ENCODE measurements at places on chromosomes 7 and 10.

GRCh38 chr10:25758511-25758910 lies 175.5 kb upstream of the MYO3A start:
- DNase-seq, result no peak

DNA sequence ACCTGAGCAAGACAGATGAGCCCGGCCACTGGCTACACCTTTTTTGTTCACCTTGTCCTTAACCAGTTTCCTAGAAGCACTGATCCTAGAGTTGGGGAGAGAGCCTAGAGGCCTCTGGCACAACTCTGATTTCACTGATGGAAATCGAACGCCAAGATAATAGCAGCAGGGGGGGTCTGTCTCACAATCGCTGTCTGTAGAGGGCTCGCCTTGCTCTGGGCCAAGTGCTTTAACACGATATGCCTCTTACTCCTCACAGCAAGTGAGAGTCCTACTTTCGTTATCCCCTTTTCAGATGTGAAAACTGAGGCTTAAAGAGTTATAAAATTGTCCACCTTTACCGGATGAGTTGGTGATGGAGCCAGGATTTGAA lies 472 bp downstream of the RASSF4 start:
- no peak for DNase-seq

DNA sequence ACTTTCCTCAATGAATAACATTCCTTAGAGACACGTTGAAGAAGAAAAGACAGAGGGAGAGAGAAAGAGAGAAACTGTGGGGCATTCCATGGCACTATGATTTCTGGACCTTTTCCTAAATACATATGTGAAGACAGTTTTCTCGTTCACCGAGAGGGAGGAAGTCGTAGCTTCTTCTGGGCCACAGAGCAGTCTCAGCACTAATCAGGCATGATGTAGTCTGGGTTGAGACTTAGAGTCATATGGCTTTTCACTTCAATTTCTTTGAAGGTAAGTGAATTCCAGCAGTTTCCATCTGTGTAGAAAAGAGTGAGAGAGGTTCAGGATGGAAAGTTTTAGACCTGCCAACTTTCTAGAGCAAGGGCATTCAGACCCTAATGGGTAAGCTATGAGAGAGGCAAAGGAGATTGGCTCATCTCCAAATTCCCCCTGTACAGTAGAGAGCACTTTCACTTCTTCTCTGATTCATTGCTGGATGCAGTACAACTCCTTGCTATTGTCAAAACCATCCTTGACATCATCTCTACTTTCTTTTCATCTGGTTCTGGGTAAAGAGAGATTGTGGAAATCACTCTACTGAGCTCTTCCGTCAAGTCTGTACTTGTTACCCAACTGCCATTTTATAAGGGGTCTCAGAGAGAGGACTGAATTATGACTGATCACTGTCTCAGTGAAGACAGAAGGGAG lies 31.5 kb upstream of the OR9A4 start:
- no peak for DNase-seq

GRCh38 chr10:97278491-97278989 lies 13.9 kb downstream of the ARHGAP19 start:
- DNase-seq, result peak; percentile 87

DNA sequence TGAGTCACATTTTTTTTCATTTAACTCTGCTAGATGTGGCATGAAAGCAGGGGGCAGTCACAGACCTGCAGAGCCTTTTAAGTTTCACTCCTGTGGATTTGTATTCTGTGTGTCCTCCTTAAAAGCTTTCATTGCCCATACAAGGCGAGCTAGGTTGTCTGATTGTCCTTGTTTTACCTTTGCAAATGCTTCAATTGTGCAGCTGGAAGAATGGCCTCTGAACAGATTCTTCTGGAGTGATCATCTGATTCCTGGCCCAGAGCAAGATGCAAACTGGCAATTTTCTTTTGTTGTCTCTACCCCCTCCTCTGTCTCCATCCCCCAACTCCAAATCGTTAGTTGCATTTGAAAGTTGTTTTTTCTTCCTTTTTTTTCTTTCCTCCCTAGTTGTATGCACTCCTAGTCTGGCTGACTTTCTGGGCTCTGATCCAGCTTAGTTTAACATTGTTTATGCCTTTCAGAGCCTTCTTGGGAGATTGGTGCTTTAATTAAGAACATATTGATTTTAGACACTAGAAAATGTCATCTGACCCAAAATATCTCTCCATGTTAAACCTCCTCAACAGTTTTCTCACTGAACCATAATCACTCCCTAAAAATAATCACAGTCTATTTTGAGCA lies 150.2 kb downstream of the REEP3 start:
- peak; percentile 79 for DNase-seq

DNA sequence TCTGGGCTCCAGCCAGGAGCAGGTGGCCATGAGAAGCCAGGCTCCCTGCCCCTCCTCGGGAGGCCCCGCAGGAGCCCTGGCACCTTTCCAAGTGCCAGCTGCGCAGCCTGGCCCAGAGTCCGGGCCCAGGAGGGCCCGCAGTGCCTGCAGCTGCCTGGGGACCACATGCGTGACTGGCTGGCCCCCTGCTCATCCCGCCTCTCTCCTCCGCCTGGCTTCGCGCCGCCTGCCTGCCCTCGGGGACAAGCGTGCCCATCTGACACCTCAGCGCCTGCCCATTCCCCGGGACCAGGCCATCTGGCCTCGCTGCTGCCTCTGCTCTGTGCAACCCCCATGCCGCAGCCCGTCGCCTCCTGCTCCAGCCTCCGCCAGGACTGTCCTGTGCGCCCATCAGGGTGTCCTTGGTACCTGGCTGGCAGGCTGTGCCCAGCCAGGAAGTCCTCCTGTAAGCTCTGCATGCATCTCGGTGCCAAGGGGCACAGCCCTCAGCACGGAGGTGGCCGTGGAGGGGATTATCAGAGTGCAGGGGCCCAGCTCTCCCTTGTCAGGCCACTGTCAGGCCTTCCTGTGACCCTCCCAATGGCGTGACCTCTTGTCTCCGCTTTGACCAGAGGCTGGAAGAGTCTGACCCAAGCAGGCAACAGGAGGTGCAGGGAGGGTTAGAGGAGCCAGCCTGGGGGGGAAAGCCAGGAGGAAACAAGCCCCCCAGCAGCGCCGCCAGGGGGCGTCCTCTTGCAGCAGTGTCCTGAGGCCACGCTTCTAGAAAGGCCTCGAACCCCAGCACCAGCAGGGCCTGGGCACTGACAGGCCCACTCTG lies 50.5 kb downstream of the TMEM209 start:
- no peak for DNase-seq

DNA sequence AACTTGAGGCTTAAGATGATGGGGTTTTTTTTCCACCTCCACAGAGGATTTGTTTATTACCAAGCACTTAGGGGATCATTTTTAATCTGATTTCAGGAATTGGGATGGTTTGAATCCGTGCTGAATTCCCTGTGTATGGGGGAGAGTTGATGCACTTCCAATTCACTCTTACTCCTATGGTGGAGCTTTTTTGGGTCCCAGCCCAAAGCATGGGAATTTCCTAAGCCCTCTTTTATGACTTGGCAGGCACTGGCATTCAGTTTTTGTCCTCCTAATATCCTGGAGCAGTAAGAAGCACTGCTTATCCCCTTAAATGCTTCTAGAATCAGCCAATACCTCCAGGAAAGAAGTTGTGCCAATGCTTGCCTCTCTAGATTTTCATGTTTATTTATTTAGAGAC lies 78.7 kb downstream of the HYCC1 start:
- DNase-seq, result no peak

DNA sequence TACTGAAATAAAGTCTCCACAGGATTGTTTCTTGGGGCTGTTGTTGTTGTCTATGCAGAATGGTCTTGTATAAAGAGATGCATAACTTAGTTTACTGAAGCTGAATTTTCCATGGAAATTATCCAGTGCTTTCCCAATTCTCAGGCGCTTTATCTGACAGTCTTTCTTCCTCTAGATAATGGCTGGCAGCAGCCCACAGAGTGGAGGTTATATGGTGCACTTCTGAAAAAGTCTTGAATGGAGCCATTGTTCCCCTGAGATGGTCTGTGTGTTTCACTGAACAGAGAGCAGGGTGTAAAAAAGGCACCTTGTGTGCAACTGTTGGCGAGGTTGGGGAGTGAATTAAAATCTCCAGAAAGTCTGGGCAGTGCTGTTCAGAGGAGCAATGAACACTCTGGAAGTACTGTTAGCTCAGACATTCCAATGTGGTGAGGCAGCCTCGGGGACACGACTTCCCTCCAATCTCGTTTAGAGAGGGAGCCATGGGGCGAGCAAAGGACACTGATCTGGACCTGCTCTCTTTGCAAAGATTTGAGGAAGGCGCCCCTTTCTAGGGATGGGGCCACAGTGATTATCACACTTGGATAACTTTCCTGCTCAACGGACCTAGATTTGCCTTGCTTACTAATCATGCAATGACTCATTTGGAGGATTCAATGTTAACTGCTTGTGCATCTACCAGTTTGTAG lies 2.0 kb upstream of the PLCE1 start:
- DNase-seq, result peak; percentile 32

- no peak for DNase-seq
These were observed 95.2 kb downstream of the PDGFA start for GRCh38 chr7:424301-424935.

DNA sequence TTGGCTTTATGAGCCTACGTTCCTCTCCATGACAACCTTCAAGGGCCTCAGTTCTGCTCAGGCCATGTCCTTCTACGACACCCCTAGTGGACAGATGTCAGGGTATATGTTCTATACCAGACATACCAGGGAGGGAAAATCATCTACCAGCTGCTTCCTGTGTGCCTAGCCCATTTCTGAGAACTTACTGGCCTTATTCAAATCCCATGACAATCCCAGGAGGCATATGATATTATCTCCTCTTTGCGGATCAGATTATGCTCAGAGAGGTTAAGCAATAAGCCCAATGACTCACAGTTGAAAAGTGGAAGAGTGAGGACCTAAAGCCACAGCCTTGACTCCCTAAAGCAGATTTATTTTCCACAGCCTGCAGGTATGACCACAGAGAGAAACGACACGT lies 139.3 kb downstream of the GLI3 start:
- DNase-seq, result peak; percentile 78

GRCh38 chr7:117776224-117776623 lies 97.0 kb downstream of the CTTNBP2 start:
- DNase-seq, result no peak

DNA sequence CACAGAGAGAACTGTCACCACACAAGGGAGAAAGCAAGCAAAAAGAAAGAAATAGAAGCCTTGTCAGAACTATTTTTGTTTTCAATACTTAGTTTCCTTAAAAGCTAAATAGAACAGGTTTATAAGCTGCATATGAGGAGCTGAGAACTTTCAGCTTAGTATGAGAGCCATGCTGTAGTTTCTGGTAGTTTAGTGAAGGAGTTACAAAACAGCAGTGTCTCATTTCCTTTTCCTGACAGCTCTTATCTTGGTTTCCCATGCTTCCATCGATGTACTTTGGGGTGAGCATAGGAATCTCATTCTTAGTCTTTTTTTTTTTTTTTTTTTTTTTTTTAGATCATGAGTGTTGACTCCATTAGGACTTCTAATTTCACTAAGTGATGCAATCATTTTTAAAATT lies 8.6 kb upstream of the CHRM2 start:
- DNase-seq, result no peak

DNA sequence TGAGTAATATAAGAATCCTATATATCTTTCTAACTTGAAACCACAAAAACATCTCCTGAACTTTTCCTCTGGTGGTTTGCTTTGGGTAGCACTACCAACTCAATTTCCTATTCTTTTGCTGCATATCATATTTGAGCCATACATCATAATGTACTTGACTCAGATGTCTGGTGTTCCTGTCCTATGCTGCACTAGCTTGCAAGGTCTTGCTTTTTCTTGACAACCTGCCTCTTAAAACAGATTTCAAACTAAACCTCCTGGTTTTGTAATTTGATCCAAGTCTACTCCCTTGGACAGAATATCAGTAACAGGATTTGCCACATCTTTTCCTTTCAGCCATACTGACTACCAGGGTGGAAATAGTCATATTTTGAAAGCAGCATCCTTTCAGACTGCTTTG lies 520.3 kb upstream of the LRRTM3 start:
- DNase-seq, result no peak

DNA sequence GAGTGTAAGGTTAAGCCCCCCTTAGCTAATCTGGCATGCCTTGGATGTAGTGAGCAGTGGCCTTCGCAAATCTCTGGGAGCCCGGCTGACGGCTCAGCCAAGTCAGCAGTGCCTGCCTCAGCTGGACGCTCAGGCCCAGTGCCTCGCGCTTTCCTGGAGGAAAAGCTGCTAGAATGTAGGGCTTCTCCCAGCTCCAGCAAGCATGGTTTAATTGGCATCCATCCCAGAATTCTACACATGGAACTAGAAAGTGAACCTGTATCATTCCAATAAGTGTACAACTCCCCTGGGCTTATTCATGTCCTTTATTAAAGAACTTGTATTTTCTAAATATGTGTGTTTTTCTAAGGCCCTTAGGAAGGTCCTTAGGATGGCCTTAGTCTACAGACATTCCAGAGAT lies 287.8 kb upstream of the SHH start:
- DNase-seq, result no peak

GRCh38 chr7:158268816-158269535 lies 318.6 kb downstream of the PTPRN2 start:
- DNase-seq, result no peak

- DNase-seq, result no peak
These were observed 61.7 kb upstream of the LYZL1 start for GRCh38 chr10:29227201-29227600.

DNA sequence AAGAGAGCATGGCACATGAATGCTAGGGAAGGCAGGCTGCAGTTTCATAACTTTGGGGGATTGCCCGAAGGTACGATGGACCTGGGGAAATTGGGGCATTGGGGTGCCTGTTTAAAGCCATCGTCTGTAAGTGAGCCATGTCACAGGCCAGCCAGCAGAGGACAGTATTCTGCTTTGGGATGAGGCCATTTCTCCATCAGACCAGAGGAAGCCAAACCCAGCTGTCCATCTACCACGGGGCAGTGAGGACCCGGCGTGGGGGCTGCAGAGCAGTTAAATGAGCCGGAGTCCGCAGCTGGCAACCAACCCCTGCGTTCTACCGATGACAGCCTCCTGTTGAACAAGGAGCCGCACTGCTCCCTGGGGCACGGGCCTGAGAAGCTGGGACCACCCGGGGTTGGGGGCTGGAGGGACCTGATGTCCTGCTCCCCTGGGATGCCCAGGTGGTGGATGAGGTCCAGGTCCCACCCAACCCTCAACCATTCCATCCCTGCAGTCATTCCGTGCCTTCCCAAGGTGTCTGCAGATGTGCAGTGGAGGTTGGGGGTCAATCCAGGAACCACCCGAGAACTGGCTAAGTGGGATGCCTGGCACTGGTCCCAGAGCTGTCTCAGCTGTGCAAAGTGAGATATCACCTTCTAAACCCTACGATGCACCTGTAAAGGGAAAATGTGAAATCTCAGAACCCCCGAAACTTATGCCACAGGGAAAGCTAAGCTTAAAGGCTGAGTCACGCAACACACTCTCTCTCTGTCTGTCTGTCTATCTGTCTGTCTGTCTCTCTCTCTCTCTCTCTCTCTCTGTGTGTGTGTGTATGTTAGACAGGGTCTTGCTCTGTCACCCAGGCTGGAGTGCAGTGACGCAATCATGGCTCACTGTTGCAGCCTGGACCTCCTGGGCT lies 12.1 kb upstream of the RHBDD2 start:
- DNase-seq, result no peak

GRCh38 chr7:140093375-140093774 lies 30.6 kb upstream of the PARP12 start:
- no peak for DNase-seq

DNA sequence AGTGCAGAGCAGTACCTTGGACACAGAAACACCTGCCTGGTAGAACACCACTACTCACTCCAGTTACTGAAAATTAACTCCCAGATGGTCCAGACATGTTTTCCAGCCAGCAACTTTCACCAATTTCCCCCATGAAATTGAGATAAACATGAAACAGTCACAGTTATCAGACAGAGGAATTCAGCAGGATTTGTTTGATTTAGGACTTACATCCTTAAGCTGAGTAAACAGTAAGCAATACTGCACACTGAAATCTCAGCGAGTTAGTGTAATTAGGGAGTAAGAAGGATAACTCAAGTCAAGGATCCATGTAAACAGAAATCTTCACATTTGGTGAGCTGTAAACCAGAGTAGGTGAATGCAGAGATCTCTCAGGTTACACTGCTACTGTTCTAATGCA lies 353.5 kb downstream of the ELMO1 start:
- no peak for DNase-seq

Measured in GM04504 (cell line).